NAMALWA (cell line): ENCODE measurements at places on chromosomes 1 and 21.

DNA sequence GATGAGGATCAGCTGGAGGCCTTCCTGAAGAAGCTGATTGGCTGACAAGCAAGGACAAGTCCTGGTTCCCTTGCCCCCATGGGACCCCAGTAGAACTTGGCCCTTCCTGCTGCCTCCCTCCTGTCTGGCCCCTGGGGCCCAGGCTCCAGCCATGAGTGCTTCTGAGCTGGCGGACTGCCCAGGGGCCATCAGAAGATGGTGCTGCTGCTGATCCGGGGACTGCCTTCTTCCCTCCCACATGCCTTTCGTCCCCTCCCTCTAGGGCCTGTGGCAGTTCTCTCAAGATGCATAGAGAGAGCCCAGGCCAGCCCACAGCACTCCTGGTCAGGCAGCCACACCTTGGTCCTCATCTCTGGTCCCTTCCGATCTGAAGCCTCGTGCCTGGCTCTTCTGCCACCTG, 57.9 kb upstream of the PRKACB start:
- no peak for DNase-seq

DNA sequence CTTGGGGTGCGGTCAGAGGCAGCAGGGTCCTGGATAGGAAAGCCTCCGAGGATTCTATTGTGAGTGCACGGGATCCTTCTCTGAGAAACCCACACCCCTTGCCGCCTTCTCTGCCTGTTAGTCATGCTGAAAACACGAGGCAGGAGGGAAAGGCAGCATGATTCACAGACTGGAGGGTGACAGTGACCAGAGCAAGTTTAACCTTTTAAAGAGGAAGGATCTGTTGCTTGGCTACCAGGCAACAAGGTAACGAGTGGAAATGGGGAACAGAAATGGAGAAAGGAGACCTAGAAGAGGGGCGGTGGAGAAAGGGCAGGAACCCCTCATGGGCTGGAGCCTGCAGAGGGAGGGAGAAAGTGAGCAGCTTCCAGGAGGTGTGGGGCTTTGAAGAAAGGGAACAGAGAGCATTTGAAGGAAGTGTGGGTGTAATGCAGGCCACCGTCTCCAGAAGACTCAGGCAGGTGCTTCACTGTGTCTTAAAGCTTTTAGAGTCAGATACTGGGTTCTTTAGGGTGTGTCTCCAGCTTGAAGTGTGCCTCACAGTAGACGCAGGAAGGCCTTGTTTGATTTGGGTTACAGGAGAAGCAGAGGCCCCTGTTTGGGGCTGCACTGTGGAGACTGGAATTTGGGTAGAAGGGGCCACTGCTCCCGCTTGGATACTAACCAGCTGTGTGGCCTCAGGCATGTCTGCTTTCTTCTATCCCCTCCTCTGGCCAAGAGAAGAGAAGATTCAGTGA, 19.1 kb downstream of the OPTC start:
- DNase-seq = peak; percentile 12

DNA sequence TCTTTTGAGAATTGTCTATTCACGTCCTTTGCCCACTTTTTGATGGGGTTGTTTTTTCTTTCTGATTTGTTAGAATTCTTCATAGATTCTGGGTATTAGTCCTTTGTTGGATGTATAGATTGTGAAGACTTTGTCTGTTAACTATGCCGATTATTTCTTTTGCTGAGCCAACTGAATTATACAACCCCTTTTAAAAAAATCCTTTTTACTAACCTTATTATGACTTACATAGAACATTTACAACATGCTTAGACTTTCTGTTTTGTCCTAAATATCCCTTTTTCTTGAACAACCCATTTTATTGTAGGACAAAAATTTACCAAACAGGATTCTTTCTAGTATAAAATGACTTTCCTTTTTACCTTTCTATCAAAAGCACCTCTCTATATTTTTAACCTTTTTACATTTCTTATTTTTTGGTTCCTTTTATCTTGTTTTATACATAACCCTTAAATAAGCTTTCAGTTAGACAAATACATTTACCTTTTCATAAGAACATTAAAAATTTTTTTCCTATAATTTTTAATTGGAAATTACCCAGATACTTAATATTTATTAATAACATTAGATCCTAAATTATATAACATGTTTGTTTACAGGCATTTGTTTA, 70.4 kb upstream of the TTLL7 start:
- peak; percentile 11 for DNase-seq

DNA sequence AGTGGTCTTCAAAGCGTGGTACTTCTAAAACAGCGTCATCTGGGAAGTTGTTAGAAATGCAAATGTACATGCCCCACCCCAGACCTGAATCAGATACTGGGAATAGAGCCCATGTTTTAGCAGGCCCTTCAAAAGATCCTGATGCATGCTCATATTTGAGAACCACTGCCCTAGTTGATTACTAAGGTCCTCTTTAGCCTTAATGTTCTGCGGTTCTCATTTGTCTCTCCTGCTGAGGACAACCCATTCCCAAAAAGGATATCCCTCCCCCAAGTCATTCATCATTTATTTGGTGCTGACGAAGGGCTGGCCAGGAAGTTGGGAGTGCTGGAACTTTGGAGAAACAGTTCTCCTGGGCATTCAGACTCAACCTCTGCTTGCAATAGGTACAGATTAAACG, 92.4 kb upstream of the RALGPS2 start:
- no peak for DNase-seq

GRCh38 chr1:228400237-228400651, 6.4 kb downstream of the TRIM11 start:
- DNase-seq = no peak

- no peak for DNase-seq
These were observed 17.8 kb upstream of the EPHA2 start for GRCh38 chr1:16173447-16174260.

GRCh38 chr1:152643945-152644344, 19.2 kb upstream of the LCE2D start:
- no peak for DNase-seq

GRCh38 chr1:14676400-14676799, 77.9 kb downstream of the KAZN start:
- no peak for DNase-seq

DNA sequence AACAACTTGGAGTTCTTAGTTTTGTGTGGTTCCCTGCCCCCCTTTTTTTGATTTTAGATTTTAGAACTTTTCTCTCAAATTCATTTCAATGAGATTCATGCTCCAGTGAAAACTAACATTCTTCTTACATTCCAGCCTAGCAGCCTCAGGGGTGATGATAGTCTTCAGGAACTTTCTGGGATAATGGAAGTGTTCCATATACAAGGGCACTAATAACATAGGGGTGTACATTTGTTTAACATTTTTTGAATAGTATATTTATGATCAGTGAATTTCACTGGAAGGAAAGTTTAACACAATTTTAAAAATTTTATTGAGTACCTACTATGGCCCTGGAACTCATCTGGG, 61.4 kb upstream of the ZNF648 start:
- DNase-seq = no peak

GRCh38 chr1:91533361-91534024, 32.8 kb downstream of the CDC7 start:
- DNase-seq = no peak

DNA sequence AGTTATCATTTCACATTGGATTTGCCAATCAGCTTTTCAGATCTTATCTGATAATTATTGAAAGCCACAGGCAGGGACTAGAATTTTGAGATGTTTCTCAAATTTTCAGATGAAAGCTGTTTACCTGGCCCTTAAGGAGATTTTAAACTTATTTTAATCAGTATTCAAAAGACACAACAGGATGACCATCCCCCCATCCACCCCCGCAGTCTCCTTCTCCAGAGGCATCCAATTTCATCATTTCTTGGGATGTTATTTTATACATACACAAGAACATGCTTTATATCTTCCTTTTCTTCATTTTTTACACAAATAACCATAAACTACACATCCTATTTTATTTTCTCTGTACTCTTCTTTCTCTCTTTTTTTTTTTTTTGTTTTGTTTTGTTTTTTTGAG, 470.9 kb downstream of the SMYD3 start:
- no peak for DNase-seq

GRCh38 chr1:197173571-197174507, 27.4 kb upstream of the ASPM start:
- no peak for DNase-seq

- no peak for DNase-seq
These were observed 95.9 kb downstream of the CAMTA1 start for GRCh38 chr1:6880951-6881690.

DNA sequence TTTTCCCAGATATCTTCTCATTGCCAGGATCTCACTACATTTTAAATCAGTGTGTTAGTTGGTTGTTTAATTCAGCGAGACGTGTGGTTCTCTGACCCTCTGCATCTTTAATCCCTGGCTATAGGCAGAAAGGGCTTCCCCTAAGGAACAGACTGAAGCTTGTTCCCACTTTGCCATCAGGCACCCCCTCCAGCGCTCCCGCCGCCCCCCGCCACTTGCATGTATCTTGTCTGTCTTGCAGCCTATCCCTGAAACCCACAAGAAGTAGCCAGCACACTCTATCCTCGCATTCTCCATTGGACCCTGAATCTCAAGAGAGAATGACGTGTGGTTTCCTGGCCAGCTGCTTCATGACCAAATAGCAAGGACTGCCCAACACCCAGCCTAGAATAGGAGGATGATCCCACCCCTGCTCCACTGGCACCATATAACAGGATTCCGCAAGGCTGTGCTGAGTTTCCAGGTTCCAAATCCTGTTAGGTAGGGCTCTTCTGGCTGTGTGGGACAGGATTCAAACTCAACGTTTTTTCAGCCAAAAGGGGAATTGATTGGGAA, 7.8 kb downstream of the CLDN19 start:
- DNase-seq = no peak

DNA sequence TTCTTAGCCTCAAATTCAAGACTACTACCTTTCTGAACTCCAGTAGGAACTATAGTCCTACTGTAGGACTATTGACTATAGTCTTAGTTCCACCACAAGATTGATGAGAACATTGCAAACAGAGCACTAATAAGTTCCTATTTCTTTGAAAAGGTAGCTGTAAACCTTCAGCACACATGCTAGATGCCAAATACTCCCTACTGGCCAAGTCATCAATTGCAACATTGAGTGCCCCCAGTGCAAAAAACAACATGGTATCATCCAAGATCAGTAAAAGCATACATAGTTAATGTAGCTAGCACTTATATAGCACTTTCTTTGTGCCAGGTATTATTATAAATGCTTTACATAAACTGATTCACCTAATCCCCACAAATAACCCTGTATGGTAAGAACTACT, 99.8 kb downstream of the MRPL39 start:
- DNase-seq = peak; percentile 31

- DNase-seq = no peak
These were observed 24.1 kb upstream of the A3GALT2 start for GRCh38 chr1:33344896-33345560.

- no peak for DNase-seq
These were observed 247.9 kb upstream of the CSF3R start for GRCh38 chr1:36730599-36730998.

GRCh38 chr21:42925114-42925926, at the start of gene ERVH48-1:
TSS of gene ERVH48-1 (minus strand) at chr21:42925630. CDS start at chr21:42919006, 6,624 bp downstream.
- no peak for DNase-seq
